ENCODE measurements at places on chromosomes 16 and 17.

DNA sequence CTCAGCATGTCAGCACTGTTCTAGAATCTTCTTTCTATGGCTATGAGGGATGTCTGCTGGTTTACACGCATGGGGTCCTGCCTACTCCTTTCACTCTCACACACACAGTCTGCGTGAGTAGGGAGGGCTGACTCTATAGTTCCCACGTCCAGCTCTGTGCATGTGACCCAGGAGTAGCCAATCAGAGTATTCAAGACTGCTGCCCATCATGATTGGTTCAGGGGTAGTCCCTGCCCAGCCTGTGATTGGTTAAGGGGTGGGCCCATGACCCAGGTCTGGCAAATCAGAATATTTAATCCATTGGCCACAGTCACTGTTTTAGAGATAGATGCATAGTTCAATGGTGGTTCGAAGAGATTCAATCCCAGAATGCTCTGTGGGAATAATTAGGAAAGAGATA lies 151.3 kb upstream of the IRX3 start:
- DNase-seq: no peak

DNA sequence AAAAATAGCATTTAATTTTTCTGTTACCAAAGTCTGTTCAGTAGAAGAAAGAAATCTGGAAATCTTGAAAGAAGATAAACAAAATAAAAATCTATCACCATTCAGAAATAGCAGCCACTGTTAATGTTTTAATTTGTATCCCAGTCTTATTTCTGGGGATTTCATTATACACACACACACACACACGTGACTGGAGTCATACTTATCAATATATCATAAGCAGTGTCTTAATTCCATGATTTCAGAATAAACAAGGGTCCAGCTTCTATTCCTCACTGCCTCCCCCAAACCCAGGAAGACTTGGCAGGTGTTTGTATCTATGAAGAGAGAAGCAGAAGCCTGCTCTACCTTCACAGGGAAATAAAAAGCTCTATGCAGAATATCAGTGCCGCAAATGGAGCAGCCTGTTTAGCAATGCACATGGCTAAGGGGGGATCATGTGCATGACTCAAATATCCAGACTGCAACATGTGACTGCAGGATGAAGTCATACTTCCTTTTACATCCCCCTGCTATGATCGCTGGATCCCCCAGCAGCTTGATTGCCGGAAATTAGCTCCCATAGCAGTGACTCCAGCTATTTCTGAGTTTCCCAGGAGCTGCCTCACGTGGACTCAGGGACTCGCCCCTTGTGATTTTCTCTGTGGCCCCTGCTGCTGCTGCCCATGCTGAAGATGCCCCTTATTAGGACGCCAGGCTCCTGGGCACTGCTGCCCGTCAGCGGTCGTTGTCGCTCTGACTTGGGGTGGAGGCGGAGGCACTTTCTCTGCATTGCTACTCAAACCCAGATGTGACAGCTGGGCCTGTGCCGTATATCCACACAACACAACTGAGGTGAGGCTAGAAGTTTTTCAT lies 341.0 kb downstream of the CPPED1 start:
- no peak for DNase-seq

DNA sequence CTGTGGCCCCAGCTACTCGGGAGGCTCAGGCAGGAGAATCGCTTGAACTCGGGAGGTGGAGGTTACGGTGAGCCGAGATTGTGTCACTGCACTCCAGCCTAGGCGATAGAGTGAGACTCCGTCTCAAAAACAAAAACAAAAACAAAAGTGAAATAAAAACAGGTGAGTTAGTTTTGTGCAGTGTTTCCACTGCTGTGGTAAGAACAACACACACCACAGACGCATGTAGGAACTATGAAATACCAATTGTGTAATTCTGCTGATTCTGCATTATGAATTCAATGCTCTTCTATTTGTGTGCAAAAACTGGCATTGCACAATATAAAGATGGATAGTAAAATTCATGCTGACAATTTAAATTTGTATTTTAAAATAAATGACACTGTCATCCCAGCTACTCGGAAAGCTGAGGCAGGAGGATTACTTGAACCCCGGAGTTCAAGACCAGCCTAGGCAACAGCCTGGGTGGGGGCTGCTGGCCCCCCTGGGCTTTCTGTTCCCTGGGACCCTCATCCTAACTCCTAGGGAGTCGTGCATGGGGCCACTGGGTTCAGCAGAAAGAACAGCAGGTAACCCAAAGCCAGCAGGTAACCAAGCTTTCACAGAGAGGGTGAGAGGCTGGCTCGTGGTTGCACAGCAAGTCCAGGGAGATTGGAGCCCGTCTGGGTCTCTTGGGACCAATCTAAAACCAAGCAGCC lies 10.6 kb upstream of the RHBDF2 start:
- DNase-seq: no peak

GRCh38 chr16:73418691-73419090 lies 370.8 kb upstream of the ZFHX3 start:
- DNase-seq: no peak

- DNase-seq: no peak
Observed at GRCh38 chr17:34009912-34010311, 245.2 kb upstream of the CCL2 start.

DNA sequence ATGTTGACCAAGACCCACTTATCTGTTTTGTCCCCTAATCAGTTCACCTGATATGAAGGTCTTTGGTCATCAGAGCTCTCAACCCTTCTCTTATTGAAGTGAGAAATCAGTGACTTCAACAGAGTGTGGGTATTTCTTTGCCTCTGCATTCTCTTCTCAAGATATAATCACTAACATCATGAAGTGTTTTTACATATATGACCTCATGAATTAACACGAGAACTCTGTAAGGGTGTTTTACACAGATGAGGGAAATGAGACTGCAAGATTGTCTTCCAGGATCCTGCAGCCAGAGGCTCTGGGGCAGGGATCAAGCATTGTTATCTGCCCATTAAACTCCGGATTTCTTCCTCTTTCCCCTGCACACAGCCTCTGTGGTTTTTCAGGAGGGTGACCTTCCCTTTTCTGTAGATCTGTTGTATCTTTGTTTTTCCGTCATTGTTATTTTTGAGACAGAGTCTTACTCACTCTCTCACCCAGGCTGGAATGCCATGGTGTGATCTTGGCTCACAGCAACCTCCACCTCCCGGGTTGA lies 22.7 kb downstream of the LCMT1 start:
- DNase-seq: no peak

DNA sequence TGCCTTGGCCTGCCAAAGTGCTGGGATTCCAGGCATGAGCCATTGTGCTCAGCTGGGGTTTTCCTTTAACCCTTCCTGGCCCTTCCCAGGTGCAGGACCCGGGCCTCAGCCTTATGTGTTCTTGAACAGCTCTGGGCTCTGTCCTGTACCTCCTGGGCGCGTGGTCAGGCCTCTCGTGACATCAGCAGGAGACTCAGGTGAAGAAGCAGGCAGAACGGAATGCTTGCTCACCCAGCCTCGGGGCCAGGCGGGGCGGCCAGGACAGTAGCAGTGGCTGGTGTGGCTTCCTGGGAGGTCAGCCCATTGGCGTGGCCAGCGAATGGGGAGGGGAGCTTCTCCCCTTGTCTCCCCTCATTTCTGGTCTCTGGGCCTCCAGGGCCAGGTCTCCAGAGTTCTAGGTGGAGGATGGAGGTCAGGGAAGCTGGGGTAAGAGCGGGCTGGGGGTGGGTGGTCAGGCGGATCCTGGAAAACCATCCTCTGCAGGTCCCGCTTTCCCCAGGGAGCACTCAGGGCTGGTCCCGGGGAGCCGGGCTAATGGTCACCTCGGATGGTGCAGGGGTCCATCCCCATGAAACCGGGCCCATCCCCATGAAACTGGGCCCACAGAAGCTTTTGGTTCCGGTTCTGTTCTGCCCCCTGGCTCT lies 281.5 kb downstream of the SEC14L1 start:
- DNase-seq: no peak
